ENCODE measurements at places on chromosomes 4 and X. TPM values are rescaled to one million over a fixed set of nuclear protein-coding genes. Genes with fewer than 3 reads are reported as not detected.

The VCX3B gene
- total RNA-seq, result not detected

The CDKL2 gene
- 0.55 TPM for total RNA-seq

The SLC10A7 gene
- 20.2 TPM for total RNA-seq

The TMLHE gene
- total RNA-seq, result 10.2 TPM

The SSX2 gene
- total RNA-seq, result not detected

The ARAP2 gene
- total RNA-seq, result 0.16 TPM

The TEX13A gene
- total RNA-seq, result not detected

The CCKAR gene
- total RNA-seq, result not detected

The ADD1 gene
- total RNA-seq, result 280 TPM

The ARR3 gene
- not detected for total RNA-seq

The MAGIX gene
- 0.48 TPM for total RNA-seq

The PQBP1 gene
- 86.3 TPM for total RNA-seq
